ENCODE measurements at places on chromosomes 6 and 20. TPM values are rescaled to one million over a fixed set of nuclear protein-coding genes. Genes with fewer than 3 reads are reported as not detected.

FAM209B gene
- not detected for total RNA-seq

CRYBG1 gene
- total RNA-seq, result 45.2 TPM

DNA sequence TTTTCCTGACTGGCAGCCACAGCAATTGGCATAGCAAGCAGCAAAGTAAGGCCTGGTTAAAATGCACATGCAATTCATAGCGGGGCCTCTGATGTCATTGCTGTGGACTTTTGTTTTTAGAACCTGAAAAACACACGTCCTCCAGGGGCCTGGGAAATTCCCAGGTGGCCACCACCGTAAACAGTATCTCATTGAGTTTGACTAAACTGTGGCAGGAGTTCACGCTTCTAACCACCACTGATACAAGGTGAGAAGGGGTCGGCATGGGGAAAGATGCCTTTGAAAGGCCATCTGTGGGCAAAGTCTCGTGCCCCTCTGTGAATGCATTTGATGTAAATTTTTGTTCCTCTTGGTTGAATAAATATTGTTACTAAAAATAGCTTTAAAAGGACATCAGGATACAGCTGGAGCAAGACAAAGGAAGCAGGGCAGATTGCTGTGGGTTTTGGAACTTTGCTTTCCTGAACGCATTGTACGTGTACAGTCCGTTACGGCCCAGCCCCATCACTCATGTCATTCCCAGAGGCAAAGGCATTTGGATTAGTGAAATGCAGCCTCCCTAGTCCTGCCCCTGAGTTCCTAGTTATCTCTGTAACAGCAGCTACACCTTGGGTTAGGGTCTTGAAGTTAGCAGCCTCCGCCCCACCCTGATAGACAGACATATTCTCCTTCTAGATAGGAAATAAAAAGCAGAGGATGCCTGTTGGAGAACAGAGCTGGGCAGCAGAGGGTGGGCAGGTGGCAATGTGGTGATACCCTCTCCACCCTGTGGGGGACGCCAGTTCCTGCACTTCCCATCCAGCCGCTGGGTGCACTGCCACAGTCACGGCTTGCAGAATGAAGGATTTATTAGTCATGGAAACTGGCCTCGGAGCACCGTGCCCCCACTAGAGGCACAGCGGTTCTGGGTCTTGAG lies 80.3 kb downstream of the ZDHHC14 start:
- no peak for DNase-seq

DNA sequence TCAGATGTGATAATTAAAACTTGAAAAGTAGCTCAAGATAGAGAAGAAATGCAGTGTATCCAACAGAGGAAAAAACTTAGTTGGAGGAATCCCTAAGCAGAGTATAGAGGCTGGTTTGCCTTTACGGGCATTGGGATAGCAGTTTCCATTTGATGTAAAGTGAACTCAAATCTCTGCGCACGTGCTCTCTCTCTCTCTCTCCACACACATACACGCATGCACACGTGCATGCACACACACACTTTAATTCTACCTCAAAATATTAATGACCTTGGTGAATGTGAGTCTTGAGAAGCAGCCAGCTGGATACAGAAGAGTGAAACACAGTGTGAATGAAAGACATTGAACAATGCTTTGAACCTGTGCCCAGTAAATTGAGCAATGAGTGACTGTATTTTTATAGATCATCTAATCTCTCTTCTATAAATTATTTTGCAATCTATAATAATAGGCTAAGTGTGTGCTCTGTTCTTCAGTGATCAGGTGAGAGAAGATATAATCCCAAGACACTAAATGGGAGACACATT lies 247.7 kb upstream of the FAM83B start:
- no peak for DNase-seq

DNA sequence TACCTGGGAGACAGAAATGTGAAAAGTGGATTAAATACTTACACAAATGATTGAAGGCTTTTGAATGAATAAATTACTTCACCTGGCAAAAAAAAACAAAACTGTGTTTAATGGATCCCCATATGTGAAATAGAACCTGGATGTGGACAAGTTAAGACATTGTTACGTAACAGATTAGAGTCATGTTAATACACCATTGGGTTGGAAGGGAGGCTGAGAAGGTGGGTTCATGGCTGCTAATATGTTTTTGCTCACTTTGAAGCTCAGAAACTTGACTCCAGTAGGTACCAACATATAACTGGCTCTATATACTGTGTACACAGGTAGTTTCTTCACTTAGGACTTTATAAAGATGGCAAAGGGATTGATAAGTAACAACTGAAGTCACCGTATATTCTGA lies 21.4 kb upstream of the TENT5A start:
- no peak for DNase-seq

GRCh38 chr6:89997456-89998445 lies 103.5 kb downstream of the GJA10 start:
- DNase-seq, result no peak

DNA sequence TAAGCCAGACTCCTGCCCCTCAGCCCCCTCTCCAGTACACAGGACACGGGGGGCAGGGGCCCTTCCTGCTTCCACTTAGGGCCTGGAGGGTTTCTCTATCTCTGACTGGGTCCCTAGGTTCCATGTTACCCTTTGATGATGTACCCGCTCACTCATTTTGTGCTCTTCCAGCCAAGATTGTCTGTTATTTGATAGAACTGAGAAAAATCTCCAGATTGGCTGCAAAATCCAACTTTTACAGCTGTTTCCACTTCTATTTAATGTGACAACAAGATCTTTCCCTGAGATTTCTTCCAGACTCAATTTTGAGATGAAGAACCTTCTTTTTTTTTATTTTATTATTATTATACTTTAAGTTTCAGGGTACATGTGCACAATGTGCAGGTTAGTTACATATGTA lies 85.7 kb downstream of the TMEM170B start:
- no peak for DNase-seq

- peak; percentile 61 for DNase-seq
Measured at GRCh38 chr20:58131151-58131550, 97.3 kb downstream of the ANKRD60 start.

DNA sequence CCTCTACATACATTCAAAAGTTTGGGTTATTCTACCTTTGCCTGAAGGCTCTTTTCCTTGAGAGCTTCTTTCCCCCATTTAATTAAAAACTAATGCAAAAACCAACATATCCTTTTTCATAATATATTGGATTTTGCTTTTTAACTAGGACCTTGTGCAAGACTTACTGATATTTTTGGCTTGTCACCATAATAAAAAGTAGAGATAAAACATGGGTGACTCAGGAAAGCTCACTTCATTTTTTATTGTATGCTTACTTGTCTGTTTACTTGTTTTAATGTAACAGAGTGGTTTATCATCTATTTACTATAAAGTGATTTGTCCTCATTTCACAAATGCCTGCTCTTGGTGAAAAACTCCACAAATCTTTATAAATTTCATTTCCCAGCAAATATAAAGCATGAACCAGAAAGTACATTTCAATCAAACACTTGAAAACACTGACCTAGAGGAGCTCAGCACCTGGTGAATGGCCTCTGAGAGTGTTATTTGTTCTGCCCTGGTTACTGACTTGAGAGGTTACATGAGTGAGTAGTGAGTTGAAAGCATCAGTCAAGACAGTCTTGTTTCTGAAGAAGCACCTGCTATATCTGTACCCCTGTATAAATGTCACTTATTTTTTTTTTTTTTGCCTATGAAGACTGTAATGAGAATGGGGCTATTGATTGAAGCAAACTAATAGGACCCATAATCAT lies 20.8 kb downstream of the ADGRG6 start:
- DNase-seq, result no peak
